ENCODE measurements at places on chromosomes 12 and 14.

DNA sequence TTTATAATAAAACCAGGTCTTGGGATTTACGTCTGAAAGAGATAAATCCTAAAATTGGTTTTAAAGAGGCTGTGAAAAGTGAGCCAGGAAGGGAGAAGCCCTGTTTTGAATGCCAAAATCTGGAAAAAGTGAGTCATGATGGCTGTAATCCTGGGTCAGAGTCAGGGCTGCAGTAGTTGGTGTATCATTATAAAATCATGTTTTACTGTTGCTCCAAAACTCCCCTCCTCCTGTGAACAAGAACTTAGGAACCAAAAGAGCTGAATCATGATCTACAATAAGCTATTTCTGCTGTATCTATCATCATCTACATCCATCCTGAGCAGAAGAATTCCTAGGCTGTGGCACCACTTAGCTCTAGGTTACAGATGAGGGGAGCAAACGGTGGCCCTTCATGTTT is 79.3 kb downstream of the LMO3 start:
- no peak for ATAC-seq

DNA sequence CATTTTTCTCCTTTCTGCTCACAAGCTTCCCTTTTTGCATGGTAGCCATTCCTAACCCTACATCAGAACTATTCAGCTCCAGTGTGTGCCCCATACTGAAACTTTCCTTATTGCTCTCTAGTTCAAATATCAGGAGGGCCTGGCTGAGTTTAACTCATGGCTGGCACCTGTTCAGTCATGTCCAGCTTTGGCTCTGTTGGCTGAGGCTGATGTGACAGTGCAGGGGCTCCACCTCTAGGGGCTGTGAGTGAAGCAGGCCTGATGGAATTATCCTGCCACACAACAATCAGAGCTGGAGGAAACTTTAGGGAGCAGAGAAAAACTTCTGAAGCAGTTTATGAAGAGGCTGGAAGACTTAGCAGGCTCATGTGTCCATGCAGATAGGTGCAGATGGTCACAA is 8.5 kb downstream of the COQ6 start:
- no peak for ATAC-seq

- ATAC-seq: no peak
These were observed 128.5 kb downstream of the SLC15A5 start for GRCh38 chr12:16148938-16149337.

- ATAC-seq: no peak
These were observed 58.9 kb downstream of the MOK start for GRCh38 chr14:102246071-102246470.

GRCh38 chr12:3563966-3564365 is 73.0 kb downstream of the PRMT8 start:
- no peak for ATAC-seq

GRCh38 chr12:109902891-109903418 is 2.9 kb downstream of the TCHP start:
- no peak for ATAC-seq
